Colonic mucosa (tissue), 4 donors: ENCODE measurements at places on chromosomes 4 and X.

GRCh38 chr4:181507938-181508337 is 735.3 kb upstream of the TENM3 start:
- H3K4me3 ChIP-seq, result no peak overlapping the region
- DNase-seq, result no peak
- H3K4me1 ChIP-seq, result no peaks in the 10 kb centered on the region
- H3K27me3 ChIP-seq, result no peaks in the 10 kb centered on the region

DNA sequence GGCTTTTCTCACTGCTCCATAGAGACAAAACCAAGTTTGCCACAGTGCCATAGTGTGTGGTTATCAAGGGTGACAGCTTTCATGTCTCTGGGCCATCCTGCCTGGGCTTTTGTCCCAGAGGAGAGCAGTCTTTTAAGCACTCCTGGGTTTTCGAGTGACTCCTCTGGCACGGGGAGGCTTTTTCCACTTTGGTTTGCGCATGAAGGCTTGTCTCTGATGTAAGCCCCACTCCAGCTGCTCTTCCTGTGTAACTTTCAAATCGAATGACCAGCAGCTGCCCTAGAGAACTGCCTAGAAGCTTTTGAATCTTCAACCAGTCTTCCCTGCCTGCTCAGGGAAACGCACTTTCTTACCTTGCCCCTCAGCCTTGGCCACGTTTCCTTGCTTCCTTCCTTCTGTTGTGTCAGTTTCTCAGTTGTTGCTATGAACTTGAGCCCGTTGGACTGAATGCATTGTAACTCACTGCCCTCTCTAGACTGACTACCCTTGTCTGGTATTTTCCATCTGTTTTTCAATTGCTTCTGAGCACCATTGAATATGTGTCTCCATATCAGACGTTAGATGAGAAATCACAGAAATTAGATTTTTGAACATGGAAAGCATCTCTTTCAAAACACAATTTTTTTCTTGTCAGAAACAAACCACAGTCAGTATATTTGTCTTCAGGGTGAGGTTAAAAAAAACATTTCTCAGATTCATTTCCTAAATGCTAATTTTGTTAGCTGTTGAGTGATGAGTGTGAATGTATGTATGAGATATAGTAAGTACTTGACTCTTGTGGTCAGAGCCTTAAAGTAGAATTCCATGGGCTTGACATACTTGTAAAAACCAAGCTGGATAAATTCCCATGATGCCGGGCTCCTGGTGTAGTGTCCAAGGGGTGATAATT is 45.3 kb downstream of the SLC9A6 start:
- peak overlapping the region; percentile 30 for H3K27ac ChIP-seq
- H3K4me1 ChIP-seq, result no peaks in the 10 kb centered on the region
- no peaks in the 10 kb centered on the region for H3K27me3 ChIP-seq
- no peak overlapping the region for H3K4me3 ChIP-seq
- H3K36me3 ChIP-seq, result no peaks in the 10 kb centered on the region
- DNase-seq, result peak; percentile 26

- H3K4me3 ChIP-seq, result no peak overlapping the region
- no peaks in the 10 kb centered on the region for H3K36me3 ChIP-seq
These were observed 7.4 kb downstream of the LPAR4 start for GRCh38 chrX:78754917-78755316.

- H3K27ac ChIP-seq, result no peak overlapping the region
- no peak for DNase-seq
- H3K27me3 ChIP-seq, result no peaks in the 10 kb centered on the region
- no peaks in the 10 kb centered on the region for H3K36me3 ChIP-seq
- H3K4me1 ChIP-seq, result no peaks in the 10 kb centered on the region
These were observed 60.1 kb downstream of the PRRG1 start for GRCh38 chrX:37409278-37409677.

DNA sequence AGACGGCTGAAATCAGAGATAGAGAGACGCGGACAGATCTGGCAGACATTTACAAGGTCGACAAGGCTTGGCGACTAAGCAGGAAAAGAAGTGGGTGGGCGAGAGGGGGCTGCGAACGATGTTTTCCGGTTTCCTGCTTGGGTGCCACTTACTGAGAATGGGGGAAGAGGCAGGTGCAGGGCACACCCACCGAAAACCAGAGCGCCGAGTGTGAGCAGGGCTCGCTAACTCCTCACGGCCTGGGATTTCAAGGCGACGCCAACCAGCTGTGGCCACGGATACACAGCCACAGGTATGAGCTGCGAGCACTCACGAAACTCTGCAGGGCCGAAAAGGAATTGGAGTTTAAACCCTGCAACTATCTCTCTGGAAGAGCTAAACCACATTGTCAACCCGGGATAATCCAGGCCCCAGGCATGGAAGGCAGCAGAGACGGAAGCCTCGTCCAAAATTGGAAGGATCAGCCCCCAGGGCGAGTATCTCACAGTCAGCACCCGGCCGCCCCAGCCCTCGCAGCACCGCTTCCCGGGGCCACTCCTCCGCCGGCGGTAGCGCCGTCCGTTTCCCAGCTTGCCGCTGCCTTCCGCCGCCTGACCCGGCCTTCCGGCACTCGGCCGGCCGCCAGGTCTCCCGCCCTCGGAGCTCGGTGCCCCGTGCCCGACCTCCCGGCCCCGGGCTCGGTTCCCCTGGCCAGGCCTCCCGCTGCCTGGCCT is 778 bp downstream of the CASP3 start:
- peak overlapping the region; percentile 99 for H3K27ac ChIP-seq
- H3K4me1 ChIP-seq, result peaks cover 7% of the 10 kb centered on the region
- H3K27me3 ChIP-seq, result no peaks in the 10 kb centered on the region
- peak overlapping the region; percentile 85 for H3K4me3 ChIP-seq
